ENCODE measurements at places on chromosomes 4 and X. TPM values are rescaled to one million over a fixed set of nuclear protein-coding genes. Genes with fewer than 3 reads are reported as not detected.

CT45A2 gene
- total RNA-seq, result not detected

FAM241A gene
- total RNA-seq, result 4.3 TPM

CAPN6 gene
- total RNA-seq, result 0.34 TPM

SUPT20HL1 gene
- not detected for total RNA-seq

IGFBP7 gene
- total RNA-seq, result 188 TPM

HSFX4 gene
- total RNA-seq, result not detected

STIM2 gene
- total RNA-seq, result 22.3 TPM

AKAP17A gene
- 41.1 TPM for total RNA-seq

ASB5 gene
- not detected for total RNA-seq

FIP1L1 gene
- 59.1 TPM for total RNA-seq

ACOT9 gene
- 21.8 TPM for total RNA-seq

ADH1B gene
- total RNA-seq, result 290 TPM

LGI2 gene
- total RNA-seq, result 0.27 TPM

IQSEC2 gene
- 17.3 TPM for total RNA-seq

SPACA5 gene
- total RNA-seq, result not detected

POF1B gene
- 424 TPM for total RNA-seq

MAGED4 gene
- not detected for total RNA-seq

SPANXB1 gene
- not detected for total RNA-seq

DNA sequence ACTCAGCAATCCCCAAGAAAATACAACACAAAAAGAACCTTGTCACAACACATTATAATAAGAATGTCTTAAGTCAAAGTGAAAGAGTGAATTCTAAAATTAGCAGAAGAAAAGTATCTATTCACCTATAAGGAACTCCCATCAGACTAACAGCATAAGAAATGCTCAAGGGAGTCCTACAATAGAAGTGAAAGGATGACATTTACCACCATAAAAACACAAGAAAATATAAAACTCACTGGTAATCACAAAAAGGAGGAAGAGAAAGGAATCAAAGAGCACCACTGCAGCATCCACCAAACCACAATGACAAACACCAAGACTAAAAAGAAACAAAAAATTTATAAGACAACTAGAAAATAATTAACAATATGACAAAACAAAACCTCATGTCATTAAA lies 257.0 kb upstream of the AGTR2 start:
- no peak for DNase-seq

- no peak for DNase-seq
These were observed 51.4 kb downstream of the RAB40A start for GRCh38 chrX:103467887-103468286.

DNA sequence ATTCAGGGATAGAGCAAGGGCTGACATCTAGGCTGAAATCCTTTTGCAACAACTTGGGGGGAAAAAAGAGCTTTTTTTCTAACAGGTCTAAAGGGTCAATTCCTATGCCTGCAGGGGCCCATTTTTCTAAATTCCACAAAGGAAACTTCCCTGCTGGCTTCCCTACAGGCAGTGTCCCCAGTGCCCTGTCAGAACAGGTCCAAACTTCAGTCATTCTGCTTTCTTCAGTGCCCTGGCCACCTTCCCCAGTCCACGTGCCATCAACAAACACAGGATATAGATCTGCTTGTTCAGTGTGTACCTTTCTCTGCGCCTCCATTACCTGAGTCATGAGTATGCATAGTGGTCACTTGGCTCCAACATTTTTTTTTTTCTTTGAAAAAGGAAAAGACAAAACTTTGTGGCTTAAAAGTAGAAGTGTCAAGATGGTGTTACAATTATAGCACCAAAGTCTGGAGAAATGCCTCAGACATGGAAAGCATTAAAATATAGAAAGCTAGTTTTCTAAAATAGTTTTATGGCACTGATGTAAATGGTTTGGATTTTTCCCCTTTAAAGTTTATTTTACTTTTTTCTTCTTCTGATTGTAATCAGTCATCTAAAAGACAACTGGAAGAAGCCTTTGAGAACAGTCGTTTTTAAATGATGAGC lies 84.0 kb upstream of the JADE1 start:
- DNase-seq, result no peak

DNA sequence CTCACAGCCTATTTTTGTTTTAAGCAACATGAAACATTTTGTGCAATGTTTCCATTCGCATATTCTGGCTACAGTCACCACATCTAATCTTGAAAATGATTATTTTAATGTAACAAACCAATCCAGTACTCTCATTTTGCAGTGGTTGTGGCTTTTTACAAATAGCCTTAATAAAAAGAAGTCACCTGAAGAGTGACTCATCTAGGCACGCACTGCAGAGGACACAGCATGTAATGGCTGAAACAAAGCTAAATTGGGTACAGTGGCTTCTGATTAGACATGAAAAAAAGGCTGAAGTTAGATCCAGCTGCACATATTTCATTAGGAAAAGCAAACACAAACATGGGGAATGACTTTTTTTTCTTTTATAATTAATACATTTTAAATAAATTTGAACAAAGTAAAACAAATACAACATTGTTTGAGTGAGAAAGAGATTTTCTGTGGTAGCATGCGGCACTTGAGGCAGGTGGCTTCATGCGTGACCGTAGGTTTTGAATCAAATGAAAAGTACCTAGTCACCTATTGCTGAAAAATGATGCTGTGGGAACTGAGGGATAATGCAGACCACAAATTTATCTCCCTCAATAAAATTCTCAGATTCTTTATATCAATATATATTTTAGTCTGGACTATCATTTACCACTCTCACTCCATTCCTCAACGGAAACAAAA lies 240.8 kb upstream of the DDX53 start:
- no peak for DNase-seq

GRCh38 chr4:74397748-74398426 lies 32.9 kb downstream of the EREG start:
- no peak for DNase-seq

DNA sequence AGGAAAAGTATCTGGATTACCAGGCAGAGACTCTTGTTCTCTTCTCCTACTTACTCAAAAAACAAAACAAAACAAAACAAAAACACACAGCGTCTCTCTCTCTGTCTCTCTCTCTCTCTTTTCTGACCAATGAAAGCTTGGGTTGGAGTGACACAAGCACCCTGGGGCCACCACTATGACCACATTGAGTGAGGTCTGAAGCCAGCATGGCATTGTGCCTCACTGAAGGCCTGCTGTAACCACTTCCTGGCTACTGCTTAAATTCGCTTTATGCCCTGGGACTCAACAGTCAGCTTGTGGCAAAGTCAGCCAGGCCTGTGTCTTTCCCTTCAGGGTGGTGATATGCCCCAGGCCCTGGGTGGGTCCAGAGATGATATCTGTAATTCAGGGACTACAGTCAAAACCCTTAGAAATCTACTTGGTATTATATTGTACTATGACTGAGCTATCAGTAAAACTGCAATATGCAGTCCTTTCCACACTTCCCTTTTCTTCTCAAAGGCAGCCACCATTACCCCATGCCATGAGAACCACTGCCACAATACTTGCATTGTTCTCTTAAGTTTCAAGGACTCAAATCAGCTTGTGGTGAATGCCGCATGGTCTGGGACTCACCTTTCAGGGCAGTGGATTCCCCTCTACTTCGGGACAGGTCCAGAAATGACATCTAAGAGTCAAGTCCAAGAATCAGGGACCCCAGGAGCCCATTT lies 606.8 kb upstream of the KLHL4 start:
- no peak for DNase-seq

DNA sequence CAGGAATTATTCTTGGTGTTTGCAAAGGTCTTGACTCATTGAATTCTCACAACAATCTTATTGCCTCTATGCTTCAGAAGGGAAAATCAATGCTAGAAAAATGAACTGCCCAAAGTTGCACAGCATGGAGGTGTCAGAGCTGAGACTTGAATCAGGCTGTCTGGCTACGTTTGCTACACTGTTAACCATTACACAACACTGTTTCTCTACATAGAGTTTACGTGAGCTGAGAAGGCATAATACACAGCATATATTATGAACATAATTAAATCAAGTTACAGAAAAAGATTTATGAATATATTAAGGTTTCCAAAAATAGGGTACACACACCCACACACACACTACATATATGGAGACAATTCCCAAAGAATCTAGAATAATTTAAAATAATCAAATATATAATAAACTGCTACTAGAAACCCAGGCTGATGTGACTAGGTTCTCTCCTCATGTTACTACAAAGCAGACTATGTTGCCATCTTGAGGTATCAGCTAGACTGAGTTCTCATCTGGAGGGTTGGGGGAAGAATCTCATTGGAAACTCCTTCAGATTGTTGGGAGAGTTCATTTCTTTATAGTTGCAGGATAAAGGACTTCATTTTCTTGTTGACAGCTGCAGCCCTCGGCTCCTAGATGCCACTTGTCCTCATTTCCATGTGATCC lies 1270.5 kb downstream of the ARAP2 start:
- DNase-seq, result no peak

DNA sequence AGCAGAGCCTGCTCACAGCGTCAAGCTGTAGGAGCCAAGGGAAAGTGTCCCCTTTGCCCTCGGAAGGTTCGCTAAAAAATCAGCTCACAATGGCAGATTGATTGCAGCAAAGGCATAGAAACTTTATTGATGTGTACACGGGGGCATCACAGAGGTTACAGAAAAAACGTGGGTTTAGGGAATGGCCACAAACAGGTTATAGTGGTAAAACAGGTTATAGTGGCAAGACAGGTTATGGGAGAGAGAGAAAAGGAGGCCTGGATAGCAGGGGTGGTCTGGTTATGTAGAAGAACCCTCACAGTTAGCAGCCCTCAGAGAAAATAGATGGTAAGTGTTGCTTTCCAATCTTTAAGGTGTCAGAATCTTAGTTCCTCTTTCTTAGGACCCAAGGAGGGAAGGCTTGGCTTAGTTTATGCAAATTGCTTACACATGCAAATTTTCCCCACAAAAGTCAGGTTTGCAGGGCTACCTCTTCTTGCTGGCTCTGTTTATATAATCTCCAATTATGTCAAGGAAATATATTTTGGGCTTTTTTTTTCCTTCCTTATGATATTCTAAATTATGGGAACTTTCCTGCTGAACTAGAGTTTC lies 113.7 kb downstream of the BMP15 start:
- no peak for DNase-seq

DNA sequence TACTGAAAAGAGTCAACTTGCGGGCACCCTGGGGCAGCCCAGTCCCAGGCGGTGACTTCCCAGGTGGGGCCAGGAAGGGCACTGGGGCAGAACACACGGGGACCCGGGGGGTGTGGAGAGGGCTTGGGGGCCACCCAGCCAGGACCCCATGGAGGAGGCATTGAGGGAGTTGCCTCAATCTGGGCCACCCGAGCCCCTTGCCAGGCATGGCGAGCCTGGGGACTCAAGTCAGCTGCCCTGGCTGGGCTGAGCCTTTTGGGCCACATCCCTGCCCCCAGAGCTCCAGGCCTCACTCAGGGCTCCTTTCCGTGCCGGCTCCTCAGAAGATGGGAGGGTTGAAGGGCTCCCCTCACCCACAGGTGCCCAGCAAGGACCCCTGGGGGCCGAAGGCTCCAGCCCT lies 6.6 kb upstream of the CPLX1 start:
- no peak for DNase-seq

GRCh38 chr4:163367651-163368050 lies 24.0 kb downstream of the NPY5R start:
- no peak for DNase-seq

DNA sequence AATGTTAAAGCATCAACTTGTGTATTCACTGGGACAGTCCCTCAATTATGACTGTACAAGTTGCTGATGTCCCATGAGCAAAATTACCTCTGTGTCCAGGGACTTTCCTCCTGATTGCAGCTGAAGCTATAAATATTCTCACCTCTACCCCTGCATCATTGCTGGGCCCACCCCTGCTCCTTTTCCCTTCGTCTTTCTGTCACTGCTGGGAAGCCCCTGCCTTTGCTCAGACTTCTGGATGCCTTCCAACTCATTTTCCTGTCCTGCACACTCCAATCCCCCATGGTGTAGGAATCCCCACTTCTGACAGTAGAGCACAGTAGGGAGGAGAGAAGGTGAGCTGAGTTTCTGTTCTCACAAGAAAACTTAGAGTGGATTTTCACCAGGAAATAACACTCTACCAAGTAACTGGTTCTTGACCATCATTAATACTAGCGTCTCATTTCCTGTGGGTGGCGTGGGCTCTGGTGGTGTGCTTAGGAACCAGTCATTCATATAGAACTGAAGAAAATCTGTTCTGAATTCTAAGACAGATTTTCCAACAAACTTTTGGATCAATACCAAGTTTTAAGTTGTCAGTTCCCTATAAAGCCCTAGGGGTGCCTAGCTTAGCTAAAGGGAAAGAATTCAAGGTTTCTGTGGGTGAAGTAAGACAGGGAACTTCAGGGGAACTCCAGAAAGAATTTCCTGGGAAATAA lies 136.2 kb upstream of the MED14 start:
- DNase-seq, result no peak

DNA sequence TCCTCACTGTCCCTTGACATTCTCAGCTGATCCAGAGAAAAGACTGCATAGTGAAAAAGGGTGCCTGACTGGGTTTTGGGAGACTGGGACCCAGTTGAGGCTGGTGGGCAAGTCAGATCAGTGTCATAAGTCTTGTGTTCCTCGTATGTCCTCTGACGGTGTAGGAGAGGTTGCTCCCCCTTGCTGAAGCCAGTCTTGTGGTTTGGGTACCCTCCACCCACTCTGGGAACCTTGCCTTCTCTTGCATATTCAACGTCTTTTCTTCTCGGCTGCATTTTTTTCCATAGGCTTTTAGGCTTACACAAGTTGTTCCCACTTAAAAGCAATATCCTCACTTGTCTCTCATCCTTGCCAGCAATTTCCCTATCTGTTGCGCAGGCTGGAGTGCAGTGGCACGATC lies 211.9 kb downstream of the PTTG2 start:
- no peak for DNase-seq

- DNase-seq, result no peak
These were observed 68.4 kb downstream of the GPAT3 start for GRCh38 chr4:83604321-83604720.

GRCh38 chr4:149997881-149998421 lies 80.3 kb upstream of the DCLK2 start:
- DNase-seq, result no peak

DNA sequence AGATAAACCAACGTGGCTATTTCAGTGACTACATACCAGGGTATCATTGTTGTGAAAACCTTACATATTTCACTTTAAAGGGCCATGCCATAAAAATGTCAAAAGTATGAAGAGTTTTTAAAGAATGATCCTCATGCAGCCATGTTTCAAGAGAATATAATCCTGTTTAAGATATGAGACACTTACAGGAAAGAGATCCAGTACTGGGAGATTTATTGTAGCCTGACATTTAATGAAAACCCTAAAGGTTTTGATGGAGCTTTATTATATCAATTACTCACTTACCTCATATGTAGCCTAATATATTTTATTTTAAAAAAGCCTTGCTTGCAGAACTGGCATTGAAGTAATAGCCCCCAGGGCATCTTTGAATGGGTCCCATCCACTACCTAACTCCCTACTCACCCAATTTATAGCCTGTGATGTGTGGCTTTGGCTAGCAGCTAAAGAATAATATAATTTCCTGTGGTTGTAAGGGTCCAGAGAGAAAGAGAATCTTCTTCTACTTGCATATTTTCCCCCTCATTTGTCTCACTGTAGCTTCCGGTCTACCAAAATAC lies 7.7 kb upstream of the GABRG1 start:
- no peak for DNase-seq

DNA sequence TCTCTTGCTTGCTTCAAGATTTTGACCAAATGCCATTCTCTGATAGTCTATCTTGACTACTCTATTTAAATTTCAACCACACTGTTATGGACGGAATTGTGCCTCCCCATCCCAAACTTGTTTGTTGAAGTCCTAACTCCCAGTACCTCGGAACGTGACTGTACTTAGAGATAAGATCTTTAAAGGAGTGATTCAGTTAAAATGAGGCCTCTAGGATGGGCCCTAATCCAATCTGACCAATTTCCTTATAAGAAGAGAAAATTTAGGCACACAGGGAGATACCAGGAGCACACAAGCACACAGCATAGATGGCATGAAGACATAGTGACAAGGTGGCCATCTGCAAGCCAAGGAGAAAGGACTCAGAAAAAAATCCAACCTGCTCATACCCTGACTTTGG lies 269.9 kb downstream of the KCNIP4 start:
- DNase-seq, result no peak

Measured in lower leg skin (tissue), 4 donors.